ENCODE measurements at places on chromosomes 1 and 21.

DNA sequence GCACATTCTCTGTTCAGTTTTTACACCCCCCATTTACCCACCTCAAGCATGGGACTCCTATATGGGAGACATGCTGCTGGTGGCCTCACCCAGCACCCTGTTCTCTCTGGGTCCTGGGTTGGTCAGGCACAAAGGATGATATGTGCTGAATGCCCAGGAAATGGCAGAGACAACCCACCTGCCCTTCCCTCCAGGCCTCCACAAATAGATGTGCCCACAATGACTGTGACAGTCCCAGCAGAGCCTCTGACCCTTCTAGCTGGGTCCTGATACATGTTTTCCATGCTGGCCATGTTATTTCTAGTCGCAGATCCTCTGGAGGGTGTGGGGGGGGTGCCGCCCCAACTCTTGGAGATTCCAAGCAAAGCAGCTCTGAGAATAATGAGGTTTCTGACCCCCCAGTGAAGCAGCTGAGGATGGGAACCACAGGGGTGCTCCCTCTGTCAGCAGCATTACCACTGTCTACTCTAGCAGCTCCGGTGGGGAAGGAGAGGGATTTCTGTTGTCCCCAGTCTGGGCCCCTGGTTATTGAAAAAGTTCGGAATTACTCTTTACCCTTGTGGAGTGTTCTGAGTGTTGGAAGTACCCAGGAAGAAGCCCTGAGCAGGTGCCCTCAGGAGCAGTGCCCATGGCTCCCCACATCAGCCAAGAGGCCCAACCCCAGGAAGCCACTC is 1.2 kb upstream of the CCDC28B start:
- DNase-seq = no peak

DNA sequence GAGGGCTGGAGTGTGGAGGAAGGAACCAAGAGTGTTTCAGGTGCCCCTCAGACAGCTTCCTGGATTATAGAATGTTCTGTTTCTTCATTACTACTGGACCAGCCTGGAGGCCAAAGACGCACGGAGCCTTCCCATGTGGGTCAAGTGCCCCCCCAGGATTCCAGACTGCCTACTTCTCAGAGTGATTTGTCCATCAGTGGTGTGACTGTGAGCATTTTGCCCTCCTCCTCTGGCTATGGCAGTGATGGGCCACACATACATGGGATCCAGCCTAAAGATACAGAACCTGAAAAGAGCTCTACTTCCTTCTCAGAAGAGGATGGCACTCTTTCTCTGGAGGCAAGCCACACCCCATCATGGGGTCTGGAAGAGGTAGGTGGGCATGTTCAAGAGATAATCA is 64.9 kb downstream of the MACF1 start:
- DNase-seq = no peak

- no peak for DNase-seq
Observed at GRCh38 chr1:15124362-15125100, 29.0 kb upstream of the TMEM51 start.

GRCh38 chr1:207606362-207606755 is 38.6 kb upstream of the CR1L start:
- DNase-seq = no peak

DNA sequence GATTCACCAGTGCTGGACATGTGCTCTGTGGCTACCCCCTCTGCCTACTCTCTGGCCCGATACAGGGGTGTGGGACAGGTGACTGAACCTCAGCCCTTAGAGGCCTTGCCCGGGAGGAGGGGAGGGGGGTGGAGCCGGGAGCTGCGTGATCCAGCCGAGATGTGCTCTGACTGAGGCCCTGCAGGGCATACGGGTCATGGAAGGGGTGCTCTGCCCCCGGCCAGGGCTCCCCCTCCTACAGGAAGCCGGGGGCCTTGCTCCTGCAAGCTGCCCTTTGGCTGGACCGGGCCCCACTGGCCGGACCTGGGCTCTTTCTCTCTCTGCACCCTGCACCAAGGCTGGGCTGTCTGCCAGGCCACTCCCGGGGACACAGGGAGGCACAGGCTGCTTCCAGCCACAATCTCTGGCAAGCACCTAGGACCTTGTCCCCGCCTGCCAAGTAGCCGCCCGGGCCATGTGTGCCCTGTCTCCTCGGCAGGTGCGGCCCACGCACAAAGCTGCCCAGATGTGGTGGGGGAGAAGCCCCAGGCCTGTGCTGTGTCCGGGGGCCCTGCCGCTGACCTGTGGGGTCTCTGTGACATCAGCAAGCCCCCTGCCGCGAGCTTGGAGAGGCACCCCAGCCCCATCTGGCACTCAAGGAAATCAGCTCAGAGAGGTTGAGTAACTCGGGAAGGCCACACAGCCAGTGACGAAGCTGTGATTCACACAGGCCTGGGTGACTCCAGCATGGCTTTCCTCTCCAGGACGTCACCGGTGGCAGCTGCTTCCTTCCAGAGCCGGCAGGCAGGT is 1.5 kb downstream of the SCNN1D start:
- no peak for DNase-seq

DNA sequence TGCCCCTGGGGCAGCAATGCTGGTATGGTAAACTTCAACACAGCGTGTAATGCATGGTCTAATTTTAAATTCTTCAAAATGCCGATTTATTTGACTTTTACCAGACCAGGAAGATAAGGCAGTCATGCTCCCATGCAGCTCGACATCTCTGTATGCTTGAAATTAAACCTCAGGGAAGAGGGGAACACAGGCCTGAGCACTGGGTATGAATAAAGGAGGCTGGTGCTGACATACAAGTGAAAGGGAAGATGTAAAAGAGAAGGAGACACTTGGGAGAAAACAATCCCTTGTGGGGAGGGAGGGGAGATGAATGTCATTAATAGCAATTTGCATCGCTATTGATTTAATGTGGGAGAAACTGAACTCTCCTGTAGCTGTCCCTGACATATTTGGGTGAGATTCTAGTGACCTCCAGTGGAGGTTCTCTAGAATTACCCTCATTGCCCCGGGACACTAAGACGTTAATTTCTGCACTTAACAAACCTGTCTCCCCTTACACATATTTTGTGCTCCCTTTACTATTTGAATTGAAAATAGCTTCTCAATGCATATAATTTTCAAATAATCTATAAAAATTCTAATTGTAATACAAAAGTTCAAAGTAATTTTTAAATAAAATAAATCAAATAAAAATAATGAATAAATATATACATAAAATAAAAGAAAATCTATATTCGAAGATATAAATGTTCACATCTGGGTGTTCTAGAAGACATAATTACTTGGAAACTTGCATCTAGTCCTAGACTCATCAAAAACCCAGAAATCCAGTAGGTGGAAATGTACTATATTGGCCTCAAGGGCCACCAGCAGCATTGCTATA is 283.1 kb downstream of the LMX1A start:
- DNase-seq = no peak

DNA sequence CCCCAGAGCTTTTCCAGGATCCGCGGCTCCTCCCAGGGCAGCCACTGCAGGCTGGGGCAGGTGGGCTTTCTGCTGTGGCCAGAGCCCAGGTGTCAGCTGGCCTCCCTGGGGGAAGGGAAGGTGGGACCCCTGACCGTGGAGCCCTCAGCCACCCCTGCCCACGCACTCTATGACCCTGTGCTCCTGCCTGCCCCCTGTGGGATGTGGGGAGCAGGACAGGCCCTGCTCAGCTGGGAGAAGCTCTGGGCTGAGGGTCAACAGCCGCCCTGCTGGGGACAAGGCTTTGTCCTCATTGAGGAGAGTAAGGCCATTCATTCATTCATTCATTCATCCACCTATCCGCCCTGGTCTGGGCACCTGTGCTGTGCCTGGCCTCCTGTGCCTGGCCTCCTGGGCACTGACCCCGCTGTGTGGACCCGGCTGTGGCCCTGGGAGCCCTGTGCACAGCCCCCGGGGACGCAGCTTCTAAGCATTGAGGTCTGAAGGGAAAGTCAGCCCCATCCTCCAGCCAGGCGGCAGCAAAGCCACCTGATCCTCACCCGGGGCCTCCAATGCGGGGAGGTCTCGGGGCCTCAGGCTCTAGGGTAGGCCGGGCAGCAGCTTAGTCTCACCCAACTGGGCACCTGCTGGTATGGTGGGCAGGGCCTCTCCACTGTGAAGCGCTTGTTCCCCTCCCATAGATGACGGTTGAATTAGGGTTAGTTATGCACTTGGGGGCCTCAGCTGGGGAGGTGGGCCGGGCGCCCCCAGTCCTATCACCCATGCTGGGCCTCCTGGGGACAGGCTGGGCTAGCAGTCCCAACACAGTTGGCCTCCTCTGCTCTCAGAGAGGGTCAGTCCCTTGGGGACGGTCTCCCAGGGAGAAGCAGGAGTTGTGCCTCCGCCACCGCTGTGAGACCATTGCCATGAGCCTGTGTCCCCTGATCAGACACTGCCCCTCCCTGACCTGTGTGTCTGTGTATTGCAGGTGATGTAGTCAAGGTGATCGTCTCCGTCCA is 6.0 kb downstream of the TNFRSF14 start:
- no peak for DNase-seq

- DNase-seq = no peak
Observed at GRCh38 chr21:31343680-31344480, at the start of gene TIAM1. Gene TIAM1, minus strand, starts transcription at chr21:31344261. Its CDS starts 77,289 bp downstream, at chr21:31266972.

GRCh38 chr1:17523321-17524041 is 16.0 kb upstream of the ARHGEF10L start:
- DNase-seq = no peak

DNA sequence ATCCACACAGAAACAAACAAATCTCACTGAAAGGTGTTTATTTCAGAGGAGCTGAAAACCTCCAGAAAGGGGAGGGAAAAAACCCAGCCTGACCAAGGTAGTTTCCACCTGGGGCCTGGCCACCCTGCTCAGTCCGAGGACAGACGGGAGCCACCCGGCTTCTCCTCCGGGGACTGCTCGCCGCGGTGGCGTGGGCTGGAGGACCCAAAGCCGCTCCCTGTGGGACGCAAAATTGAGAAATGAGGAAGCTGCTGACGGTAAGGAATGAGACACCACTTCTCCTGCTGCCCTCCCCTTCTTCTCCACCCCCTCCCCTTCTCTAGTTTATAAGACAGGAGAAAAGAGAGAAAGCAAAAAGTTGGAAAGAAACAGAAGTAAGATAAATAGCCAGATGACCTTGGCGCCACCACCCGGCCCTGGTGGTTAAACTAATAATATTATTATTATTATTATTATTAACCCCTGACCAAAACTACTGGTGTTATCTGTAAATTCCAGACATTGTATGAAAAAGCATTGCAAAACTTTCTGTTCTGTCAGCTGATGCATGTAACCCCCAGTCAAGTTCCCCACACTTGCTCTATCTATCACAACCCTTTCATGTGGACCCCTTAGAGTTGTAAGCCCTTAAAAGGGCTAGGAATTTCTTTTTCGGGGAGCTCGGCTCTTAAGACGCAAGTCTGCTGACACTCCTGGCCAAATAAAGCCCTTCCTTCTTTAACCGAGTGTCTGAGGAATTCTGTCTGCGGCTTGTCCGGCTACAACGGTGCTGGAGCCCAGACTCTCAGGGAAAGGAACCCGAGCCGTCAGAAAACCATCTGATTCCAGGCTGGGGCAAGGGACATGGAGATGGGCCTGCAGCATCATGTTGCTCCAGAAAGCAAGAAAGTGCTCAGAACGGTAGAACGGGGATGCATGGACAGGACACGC is 12.5 kb downstream of the ITGB2 start:
- no peak for DNase-seq

DNA sequence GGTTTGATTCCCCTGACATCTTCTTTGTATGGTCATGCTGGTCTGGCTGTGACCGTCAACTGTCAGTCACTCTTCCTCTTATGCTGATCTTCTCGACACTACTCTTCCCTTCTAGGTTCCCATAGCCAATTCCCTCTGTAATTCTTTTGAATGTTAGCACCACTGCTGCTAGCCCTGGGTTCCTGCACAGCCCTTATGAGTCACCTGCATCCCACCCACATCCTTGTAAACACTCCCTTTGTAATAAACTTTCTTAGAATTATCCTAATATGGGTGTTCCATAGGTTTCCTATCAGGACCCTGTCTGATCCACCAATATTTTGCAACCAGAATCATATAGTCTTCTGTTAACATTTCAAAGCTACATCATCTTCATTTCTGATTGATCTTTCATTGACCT is 37.1 kb downstream of the JUN start:
- DNase-seq = no peak

DNA sequence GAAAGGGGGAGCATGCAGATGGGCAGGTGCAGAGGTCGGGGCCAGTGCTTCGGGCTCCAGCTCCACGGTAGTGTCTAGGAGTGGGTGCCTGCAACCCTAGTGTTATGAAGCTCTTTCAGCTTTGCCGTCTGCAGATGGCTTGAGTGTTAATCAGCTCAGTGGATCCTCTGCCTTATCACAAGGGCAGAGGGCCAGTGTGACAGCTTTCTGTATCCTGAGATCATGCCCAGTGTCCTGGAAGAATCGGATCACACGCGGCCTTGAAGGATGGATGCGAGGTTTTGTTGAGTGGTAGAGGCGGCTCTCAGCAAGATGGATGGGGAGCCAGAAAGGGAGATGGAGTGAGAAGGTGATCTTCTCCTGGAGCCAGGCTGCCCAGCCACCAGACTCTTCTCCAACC is 25.5 kb upstream of the C1orf146 start:
- no peak for DNase-seq

DNA sequence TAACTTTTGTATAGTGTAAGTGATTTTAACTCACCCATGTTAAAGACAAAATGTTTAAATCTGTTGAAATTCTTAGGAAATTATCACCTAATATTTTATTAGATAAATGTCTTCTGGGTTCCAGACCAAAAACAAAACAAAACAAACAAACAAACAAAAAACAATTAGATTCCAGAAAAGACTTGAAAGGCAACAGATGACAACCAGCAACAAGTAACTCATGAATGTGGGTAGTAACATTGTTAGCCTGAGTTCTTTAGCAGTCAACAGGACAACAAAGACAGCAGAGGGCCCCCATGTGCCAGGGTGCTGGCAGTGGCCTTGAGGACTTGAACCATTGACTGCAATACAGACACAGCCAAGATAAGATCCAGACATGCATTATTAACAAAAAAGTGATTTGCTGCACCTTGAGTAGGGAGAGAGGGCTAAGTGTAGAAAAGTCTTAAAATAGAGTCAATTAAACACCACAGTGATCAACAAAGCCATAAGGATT is 2.4 kb upstream of the CD247 start:
- no peak for DNase-seq

DNA sequence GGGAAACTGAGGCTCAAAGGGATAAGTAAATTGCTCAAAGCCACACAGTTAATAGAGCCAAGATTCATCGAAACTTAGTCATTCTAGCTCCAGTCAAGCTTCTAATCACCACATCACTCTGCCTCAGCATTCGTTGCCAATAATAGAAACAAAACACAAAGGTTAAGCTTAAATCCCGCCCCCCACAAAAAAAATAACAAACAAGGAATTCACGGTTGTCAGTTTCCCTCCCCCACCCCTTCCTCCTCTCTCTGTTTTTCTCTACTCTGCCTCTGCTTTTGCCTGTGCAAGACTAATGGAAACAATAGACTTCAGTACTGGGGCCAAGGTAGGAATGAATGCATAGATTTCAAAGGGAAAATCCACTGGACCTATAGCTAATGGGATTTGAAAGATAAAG is 70.7 kb upstream of the ZNF644 start:
- DNase-seq = no peak

Measured in thymus (tissue), 14 donors.